Ovary (tissue), 10 donors: ENCODE measurements at places on chromosomes 2 and 18. TPM values are rescaled to one million over a fixed set of nuclear protein-coding genes. Genes with fewer than 3 reads are reported as not detected.

DNA sequence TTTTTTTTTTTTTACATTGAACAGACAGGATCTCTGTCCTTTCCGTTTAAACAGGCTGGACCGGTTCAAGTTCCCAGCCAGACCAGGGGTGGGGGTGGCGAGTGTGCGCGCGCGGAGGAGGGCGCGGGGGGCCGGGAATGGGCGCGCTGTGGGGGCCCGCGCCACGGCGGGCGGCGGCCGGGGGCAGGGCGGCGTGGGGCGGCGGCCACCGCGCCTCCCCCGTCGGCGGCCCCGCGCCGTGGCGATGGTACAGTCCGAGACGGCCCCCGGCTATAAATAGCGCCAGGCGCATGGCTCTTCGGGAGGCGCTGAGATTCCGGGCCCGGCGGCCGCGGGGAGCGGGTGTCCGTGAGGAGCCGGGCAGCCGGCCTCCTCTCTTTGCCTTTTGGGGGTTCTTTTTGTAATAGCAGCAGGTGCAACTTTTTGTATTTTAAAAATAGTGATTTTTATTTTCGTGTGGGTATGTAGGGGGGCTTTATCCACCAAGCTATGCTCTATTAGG, 430 bp upstream of the CELF4 start:
- DNase-seq = peak; percentile 43

- DNase-seq = no peak
Observed at GRCh38 chr2:236345081-236345714, 81.0 kb upstream of the ASB18 start.

The SPDYA gene
- total RNA-seq = 0.90 TPM

DNA sequence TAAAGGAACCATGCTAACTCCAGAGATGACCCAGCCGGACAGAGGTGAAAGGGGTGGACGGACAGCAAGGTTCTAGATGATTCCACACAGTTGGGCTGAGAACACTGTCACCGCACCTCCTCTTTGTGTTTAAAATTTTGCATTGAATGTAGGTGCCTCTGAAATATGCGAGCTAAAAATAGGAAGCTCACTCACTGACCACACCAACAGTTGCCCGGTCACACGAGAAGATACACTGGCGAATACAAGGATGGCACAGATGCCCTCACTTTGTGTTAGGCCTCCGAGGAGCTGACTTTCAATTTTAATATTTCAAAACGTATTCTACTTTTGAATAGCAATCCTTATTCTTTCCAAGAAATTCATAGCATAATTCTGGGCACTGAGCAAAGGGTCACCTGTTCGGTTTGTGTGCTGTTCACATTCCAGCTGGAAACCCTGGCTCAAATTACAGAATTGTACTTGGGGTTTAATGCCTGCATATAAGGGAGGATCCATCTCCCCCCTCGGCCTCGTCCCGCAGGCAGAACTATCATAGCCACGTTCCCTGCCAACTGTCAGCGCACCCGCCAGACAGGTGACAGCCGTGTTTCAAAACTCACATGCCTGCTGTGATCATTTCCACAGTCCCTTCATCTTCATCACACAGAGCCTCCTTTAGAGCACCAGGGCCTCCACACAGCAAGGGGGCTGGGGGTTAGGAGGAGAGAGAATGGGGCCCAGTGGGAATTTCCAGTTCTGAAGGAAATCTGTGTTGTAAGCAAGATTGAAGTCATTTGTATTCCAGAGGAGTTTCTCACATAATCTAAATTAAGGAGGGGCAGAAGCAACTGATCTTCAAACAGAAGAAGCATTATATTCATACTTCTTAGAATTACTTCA, 48.2 kb downstream of the ADI1 start:
- no peak for DNase-seq

DNA sequence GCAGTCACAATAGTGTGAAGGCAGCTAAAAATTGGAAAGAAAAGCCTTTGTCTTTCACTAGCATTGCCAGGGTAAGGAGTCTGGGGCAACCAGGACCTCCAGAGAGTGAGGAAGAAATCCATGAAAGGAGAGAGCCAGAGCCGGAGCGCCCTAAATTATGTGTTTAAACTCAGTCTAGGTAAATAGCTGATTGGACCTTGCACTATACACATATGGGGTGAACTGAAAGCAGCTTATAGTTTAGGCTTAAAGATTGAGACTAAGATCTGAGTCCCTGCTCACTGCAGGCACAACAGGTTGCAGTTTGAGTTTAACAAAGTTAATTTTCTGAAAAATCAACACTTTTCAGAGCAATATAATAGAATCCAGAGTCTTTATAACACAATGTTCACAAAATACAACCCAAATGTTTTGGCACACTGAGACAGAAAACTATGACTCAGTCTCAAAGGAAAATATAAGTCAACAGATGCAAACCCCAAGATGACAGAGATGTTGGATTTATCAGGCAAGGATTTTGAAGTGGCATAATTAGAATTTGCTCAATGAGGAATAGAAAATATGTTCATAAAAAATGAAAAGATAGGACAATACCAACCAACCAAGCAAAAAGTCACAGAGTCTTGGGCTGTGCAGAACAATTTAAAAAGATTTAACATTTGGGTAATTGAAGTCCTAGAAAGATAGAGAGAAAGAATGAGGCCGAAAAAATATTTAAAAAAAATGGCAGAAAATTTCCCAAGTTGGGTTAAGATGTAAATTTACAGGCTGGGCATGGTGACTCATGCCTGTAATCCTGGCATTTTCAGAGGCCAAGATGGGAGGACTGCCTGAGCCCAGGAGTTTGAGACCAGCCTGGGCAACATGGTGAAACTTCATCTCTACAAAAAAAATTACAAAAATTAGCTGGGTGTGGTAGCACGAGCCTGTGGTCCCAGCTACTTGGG, 39.6 kb downstream of the DOK1 start:
- no peak for DNase-seq

- no peak for DNase-seq
Observed at GRCh38 chr2:50492477-50492851, 539.5 kb downstream of the NRXN1 start.

The IL18RAP gene
- total RNA-seq = 0.10 TPM

- DNase-seq = no peak
Observed at GRCh38 chr2:20491739-20492531, 45.1 kb downstream of the RHOB start.

DNA sequence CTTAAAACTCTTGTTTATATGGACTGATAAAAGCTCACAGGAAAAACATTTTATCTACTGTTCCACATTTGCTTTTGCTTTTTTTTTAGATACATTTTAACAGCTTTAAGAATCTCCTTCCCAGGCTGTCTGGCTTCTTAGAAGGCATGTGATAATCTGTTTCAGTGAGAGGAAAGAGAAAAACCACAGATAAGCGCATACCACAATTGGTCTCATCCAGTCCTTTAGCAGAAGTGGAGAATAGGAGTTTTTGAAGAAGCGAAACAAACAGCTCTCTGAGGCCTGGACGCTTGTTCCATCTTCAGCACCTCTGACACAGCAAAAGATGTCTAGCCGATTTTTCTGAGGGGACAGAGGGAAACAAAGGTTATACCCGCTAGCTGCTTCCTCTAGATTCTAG, 37.6 kb downstream of the RMC1 start:
- DNase-seq = no peak

The ZSWIM2 gene
- total RNA-seq = not detected

GRCh38 chr18:46705521-46705920, 48.5 kb upstream of the LOXHD1 start:
- no peak for DNase-seq

- DNase-seq = no peak
Observed at GRCh38 chr18:55018602-55019001, 59.3 kb upstream of the CCDC68 start.

The DCC gene
- 0.15 TPM for total RNA-seq

- DNase-seq = no peak
Observed at GRCh38 chr18:35747894-35748472, 166.4 kb downstream of the GALNT1 start.

The MDH1B gene
- 1.7 TPM for total RNA-seq

The LAPTM4A gene
- total RNA-seq = 253 TPM

DNA sequence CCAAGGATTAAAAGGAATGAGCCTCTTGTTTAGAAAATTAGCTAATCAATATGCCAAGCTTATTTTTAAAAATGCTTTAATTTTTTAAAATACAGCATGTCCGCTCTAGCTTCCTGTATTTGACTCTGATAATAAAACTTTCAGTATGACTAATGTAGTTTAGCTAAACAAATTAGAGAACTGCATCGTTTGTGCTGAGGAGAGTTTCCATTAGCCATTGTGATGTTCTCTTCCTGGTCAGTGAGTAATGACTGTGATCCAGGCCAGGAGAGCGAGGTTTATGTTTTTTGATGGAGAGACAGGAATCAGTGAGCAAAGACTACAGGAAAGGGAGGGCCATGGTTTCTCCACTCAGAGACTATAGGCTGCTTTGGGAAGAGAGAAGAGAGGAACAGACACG, 237.2 kb upstream of the ETAA1 start:
- no peak for DNase-seq

GRCh38 chr2:104944495-104944894, 90.6 kb downstream of the POU3F3 start:
- no peak for DNase-seq
